ENCODE measurements at places on chromosomes 7 and 10.

DNA sequence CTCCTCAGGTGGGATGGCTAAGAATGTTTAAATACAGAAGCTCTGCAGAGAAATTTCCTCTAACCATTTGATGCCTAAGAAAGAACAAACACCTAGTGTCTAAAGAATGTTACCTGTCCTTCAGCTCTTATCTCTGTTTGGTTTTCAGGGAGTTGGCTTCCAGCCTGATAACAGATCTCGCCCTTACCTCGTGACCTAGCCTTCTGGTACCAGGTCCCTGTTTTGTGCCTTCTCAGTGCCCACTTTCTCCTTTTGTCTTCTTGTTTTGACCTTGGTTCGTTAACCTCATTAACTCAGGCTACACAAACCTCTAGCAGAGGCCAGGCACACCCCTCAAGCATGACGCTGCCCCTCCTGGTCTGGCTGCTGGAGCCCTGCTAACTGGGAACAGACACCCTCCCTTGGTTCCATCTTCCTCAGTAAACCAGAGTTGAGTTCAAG is 16.1 kb upstream of the RAB11FIP2 start:
- DNase-seq, result no peak

- DNase-seq, result no peak
Measured at GRCh38 chr10:123562811-123563580, 103.2 kb upstream of the GPR26 start.

- no peak for DNase-seq
Measured at GRCh38 chr7:66504131-66504530, 124.5 kb upstream of the KCTD7 start.

GRCh38 chr7:55524558-55525310 is 47.6 kb downstream of the VOPP1 start:
- no peak for DNase-seq

- no peak for DNase-seq
Measured at GRCh38 chr10:89523274-89523673, 12.1 kb downstream of the SLC16A12 start.

GRCh38 chr7:39566023-39566921 is at the start of gene YAE1:
YAE1 (plus strand) TSS chr7:39566404; CDS start chr7:39566419, 15 bp downstream.
- DNase-seq, result no peak

Measured in GM04503 (cell line).